ENCODE measurements at places on chromosomes 12 and 14.
A peak's percentile ranks its signal among the peaks of the same experiment; 100 is the strongest.

DNA sequence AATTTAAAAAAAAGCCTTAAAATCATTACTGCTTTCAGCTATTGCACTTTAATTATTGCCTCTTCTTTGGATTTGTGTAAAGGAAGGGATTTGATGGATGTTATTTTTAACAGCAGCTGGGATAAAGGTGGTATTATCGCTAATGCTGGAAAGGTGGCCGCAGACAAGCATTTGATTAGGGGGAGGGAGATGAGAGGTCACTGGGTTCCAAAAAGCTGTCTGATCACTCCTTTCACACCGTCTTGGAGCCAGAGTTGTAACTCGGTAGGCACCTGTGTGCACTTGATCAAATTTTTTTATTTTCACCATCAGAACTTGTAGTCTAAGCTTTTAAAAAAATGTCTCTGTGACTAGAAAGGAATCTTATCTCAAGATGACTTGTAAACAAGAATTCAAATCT is 99.8 kb downstream of the AKAP6 start:
- no peak for DNase-seq

DNA sequence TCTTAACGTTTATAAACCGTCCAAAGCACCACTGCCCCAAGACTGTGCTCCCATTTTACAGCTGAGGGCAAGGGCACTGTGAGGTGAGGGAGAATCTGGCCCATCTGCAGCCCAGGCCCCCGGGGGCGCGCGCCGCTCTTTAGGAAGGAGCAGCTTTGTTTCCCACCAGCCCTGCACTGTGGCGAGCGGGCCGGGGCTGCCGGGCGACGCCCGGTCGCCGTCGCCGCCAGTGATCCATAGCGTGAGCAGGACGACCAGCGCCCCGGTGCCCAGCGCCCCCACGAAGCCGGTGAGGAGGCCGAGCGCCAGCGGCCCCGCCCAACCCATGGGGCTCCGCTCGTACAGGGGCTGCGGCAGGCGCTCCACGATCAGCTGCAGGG is 34.6 kb downstream of the FIGNL2 start:
- DNase-seq, result no peak

DNA sequence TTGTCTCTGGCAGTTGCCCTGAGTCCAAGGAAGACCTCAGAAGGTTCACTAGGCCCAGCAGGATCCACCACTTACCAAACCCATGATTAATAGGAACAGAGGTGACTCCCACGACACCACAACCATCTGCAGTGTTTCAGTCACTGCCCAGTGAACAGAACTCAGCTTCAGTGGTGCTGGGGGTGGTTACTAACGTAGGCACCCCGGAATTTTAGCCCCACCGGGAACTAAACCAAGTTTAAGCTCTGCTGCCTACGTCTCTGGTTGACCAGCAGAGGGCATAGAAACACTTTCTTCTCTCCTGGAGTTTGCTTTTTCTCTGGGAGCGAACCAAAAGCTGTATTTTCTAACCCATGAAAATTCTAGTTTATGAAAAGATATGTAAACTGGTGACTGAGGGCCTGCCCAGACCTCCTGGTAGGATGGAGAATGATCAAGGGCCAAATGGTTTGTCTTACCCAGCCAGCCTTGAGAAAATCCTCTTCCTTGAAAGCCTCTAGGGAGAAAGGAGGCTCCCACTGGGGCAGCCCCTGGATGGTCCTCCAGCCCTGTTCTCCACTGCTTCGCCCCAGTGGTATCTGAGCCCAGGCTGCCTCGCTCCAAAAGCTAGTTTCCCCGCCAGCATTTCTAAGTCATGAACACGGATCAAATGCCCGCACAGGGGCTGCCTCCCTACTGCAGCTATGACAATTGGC is 379.8 kb downstream of the DPF3 start:
- peak; percentile 53 for DNase-seq

- DNase-seq, result no peak
These were observed 248.3 kb upstream of the LRIG3 start for GRCh38 chr12:59168647-59169046.

- DNase-seq, result no peak
These were observed 9.2 kb downstream of the NIN start for GRCh38 chr14:50821510-50822464.

GRCh38 chr14:99479906-99480869 is at the start of gene SETD3:
TSS of gene SETD3 (minus strand) at chr14:99480859. CDS start at chr14:99465805, 15,054 bp downstream.
- DNase-seq, result peak; percentile 67

DNA sequence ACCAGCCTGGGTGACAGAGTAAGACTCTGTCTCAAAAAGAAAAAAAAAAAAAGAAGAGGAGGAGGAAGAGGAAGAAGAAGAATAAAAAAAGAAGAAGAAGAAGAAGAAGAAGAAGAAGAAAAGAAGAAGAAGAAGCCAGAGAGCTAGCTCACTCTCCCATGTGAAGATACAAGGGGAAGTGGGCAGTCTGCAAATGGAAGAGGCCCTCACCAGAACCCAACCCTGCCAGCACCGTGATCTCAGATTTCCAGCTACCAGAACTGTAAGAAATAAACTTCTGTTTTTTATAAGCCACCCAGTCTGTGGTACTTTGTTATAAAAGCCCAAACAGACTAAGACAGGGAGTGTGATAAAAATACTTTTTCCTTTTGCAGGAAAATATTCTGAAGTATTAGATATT is 130.7 kb downstream of the ETNK1 start:
- no peak for DNase-seq

- DNase-seq, result no peak
These were observed 1.5 kb downstream of the KIF21A start for GRCh38 chr12:39441189-39441962.

DNA sequence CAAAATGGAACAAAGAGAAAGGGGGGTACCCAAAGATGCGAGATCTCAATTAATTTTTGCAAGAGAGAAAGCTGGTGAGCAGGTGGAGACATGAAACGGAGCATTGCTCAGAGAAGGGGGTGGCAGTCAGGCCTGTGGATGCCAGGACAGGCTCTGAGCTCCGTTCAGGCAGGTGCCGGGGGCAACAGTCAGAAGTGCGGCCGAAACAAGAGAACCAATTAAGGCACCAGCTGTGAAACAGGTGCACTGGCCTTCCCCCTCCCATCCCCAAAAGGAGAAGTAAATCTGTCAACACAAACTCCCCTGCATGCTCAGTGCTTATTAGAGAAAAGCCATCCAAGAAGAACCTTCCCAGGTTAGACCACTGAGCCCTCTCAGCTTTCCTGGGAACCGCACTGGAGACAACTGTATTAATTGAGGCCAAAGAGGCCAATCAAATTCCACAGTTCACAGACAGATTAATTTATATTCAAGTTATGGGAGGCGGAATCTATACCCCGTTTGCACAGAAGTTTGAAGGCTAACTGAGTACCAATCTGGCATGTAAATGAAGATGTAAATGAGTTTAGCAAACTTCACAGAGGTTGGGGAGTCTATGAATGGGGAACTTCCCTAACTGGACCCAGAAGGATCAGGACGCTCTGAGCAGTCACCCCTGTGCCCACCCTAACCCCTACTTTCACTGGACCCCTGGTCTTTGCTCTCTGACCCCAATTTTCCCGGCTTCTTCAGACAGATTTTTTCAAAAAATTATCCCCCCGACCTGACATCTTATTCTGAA is 20.9 kb downstream of the OAS2 start:
- DNase-seq, result no peak

GRCh38 chr14:54653712-54654469 is 87.0 kb downstream of the SAMD4A start:
- DNase-seq, result peak; percentile 30

- no peak for DNase-seq
These were observed 151.5 kb downstream of the DERA start for GRCh38 chr12:16062611-16063010.

DNA sequence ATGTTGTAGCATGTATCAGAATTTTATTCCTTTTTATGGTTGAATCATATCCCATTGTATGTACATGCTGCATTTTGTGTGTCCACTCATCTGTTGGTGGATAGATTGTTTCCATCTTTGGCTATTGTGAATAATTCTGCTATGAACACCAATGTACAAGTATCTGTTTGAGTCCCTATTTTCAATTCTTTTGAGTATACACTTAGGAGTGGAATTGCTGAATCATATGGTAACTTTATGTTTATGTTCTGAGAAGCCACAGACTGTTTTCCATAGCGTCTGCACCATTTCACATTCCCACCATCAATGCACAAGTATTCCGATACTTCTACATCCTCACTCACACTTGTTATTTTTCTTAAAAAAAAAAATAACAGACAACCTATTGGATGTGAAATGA is 91.5 kb downstream of the ARF6 start:
- no peak for DNase-seq

DNA sequence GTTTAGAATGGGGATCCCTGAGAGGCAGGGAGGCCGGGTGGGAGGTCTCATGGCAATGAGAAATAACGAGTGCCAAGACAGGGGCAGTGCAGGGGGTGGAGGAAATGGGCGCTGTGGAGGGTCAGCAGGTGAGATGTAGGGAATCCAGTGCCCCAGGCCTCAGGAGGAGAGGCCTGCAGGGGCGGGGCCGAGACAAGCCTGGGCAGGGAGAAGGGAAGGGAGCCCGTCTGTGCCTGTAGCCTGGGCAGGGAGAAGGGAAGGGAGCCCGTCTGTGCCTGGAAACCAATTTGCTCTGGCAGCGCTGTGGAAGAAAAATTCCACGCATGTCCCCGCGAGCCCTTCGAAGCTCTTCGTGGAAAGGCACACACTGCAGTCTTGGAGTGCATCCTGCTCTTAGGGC is 10.6 kb upstream of the NCOR2 start:
- no peak for DNase-seq

DNA sequence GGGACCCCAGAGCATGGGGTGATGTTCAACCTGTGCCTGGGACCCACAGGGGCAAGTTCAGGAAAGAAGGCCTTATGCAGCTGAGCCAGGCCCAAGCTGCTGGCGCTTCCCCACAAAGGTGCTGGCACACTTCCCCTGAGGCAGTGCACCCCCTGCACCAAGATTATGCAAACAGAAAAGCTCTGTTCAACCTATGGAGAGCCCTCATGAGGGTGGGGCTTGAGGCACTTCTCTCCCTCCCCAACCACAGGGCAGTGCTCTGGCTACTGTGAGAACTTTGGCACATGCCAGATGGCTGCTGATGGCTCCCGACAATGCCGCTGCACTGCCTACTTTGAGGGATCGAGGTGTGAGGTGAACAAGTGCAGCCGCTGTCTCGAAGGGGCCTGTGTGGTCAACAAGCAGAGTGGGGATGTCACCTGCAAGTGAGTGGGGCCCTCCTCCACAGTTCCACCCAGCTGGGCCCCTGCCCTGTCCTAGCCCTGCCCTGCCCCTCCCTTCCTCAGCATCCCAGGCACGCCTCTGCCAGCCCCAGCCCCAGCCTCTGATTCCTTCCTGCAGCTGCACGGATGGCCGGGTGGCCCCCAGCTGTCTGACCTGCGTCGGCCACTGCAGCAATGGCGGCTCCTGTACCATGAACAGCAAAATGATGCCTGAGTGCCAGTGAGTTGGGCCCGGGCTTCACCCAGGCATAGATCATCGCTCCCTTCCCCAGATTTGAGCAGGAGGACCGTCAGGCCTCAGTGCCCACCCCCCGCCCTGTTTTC is 5.5 kb upstream of the NXPH4 start:
- no peak for DNase-seq

DNA sequence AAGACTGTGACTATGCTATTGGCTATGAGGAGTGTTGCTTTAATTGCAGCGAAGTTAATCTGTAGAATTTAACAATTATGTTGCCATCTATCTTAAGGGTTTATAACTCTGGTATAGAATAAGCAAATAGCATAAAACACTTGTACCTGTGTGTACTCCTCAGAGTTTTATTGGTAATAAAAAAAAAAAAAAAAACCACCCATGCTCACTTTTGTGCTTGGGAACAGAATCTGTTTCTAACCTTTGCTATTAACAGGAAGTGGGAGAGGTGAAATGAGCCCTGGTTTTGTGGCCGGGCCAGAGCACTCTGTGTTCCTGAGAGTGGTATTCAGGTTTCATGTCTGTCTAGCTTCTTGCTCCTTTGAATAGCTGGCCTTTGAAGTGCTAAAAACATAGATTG is 53.1 kb downstream of the PDE3A start:
- no peak for DNase-seq

DNA sequence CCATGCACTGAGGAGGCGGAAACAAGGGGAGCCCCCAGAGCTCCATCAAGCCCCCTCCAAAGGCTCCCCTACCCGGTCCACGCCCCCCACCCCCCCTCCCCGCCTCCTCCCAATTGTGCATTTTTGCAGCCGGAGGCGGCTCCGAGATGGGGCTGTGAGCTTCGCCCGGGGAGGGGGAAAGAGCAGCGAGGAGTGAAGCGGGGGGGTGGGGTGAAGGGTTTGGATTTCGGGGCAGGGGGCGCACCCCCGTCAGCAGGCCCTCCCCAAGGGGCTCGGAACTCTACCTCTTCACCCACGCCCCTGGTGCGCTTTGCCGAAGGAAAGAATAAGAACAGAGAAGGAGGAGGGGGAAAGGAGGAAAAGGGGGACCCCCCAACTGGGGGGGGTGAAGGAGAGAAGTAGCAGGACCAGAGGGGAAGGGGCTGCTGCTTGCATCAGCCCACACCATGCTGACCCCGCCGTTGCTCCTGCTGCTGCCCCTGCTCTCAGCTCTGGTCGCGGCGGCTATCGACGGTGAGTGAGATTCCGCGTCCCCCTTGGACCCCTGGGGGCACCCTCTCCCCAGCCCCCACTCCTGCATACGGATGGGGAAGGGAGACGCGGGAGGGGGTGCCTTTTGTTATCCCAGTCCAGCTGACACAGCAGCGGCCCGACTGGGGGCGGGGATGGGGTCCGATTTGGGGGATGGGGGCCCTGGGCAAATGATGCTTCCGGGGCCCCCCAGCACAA is 400 bp downstream of the LRP1 start:
- no peak for DNase-seq

DNA sequence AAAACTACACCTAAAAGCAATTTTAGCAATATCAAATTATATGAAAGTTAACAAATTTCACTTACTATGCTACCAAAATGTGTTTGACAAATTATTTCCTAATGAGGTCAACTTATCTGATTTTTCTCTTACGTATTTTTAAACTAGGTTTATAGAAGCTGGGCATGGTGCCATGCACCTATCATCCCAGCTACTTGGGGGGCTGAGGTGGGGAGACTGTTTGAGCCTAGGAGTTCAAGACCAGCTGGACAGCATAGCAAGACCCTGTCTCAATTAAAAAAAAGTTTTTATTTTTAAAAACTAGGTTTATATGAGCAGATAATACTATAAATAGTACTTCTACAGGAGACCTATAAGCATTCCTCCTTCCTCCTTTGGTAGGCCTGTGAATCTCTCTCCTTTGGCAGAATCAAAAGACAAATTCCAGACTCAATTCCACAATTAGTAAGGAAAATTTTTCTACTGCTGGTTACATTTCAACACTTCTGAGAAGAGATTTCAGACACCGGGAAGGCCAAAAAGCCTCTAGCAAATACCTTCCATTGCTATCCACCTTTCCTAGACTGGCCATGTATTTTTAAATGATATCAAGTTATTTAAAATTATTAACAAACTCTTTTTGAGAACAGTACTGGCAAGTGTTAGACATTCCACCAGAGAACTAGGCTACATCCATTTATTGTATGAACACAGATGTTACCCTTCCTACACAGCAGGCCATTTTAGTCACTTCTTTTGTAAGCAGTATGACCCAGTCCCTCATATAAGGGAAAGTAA is 34.4 kb downstream of the CDK17 start:
- no peak for DNase-seq

DNA sequence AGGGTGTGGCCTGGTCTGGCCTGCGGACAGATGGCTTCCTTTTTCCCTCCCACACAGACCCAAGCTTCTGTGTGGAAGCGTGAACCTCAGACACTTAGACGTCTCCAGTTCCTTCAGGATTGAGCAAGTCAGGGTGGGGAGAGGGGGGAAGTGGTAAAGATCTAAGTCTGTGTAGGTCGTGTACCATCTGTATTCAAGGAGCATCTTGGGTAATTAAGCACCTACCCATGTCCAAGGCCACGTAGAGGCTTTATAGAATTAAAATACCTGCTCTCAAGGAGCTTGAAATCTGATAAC is 1.7 kb downstream of the AVIL start:
- no peak for DNase-seq
